ENCODE measurements at places on chromosomes 1 and 21. TPM values are rescaled to one million over a fixed set of nuclear protein-coding genes. Genes with fewer than 3 reads are reported as not detected.

The TAF12 gene
- 18.1 TPM for total RNA-seq

The DMRTA2 gene
- not detected for total RNA-seq

The ATP1A2 gene
- not detected for total RNA-seq

The CD48 gene
- total RNA-seq = not detected

The S100A16 gene
- 581 TPM for total RNA-seq

The VWA1 gene
- 12.7 TPM for total RNA-seq

The REG4 gene
- not detected for total RNA-seq

The RGS16 gene
- 1.2 TPM for total RNA-seq

The SVBP gene
- total RNA-seq = 19.1 TPM
